NCI-H446 (cell line): ENCODE measurements at places on chromosomes 4 and X.
A peak's percentile ranks its signal among the peaks of the same experiment; 100 is the strongest.

DNA sequence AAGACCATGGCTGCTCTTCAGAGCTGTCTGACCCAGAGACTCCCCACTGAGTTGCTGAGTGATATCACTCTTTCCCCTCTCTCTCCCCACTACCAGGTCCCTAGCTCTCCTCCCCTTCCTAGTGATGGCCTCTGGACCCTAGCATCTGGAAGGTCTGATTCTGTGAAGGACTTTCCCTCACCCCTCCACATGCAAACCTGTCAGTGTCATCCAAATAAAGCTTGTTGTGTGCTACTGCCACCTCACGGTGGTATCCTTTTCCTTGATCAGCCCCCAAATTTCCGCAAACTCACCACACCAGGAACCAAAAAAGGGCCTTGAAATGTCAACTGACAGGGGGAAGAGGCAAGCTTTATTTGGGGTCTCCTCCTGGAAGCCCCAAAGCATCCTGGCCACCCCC is 500.2 kb downstream of the IDS start:
- DNase-seq: no peak

DNA sequence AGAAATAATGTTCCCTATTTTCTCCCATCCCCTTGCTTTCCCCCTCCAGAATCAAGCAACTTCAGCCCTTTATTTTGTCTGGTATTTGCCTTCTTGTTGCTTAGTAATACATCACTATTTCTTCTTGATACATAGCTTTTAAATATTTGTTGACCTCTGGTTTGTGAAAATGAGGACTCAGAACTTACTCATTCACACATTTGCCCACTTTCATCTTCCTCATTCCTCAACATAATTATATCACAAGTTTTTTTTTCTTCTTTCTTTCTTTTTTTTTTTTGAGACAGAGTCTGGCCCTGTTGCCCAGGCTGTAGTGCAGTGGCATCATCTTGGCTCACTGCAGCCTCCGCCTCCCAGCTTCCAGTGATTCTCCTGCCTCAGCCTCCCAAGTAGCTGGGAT is 28.9 kb upstream of the NDUFC1 start:
- DNase-seq: no peak

DNA sequence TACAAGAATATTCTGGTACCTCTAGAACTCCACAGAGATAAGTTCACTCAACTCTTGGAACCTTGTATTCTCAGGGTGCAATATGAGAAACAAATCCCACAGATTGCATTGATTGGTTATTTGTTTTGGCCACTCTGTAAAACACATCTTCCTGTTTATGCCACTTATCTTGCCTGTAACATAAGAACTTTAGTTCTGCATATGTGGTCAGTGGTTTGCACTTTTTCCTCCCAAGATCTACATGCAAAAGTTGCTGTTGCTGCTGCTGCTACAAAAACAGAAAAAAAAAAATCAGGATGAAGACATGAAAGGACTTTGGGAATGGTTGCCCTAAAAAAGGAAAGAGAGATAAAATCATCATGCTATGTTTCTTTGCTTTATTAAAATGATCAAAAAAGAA is 9.6 kb downstream of the ODAPH start:
- no peak for DNase-seq

GRCh38 chrX:40418813-40419195 is 162.0 kb upstream of the ATP6AP2 start:
- DNase-seq: no peak

DNA sequence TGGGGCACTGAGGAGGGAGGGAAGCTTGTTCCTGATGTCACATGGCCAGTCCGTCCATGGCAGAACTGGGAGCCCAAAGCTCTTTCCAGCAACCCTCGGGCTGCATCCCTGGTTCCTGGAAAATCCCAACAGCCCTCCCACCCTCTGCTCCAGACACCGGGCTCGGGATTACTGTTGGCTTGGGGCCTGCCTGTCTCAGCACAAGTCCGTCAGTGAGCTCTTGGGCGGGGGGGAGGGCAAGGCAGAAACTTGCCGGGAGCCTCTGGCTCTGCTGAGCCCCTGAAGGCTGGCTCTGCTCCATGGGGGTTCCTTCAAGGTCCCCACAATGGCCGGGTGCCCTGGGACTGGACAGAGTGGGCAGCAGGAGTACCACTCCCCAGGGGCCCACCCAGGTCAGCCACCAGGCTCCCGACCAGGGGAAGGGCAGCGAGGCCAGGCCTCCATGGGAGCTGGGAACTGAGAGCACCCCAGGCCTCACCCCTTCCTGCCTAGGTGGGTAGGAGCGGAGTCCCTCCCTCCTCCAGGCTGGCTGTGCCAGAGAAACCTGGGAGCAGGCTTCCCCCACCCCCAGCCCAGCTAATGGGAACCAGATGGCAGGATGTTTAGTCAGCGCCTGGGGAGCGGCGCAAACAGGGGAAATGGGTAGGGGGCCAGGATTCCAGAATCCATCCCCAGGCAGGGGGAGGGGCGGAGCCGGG is 6.4 kb upstream of the HAUS7 start:
- peak; percentile 64 for DNase-seq
